ENCODE measurements at places on chromosomes 12 and 14.

GRCh38 chr14:61466905-61467280 lies 145.5 kb downstream of the PRKCH start:
- DNase-seq: no peak

- no peak for DNase-seq
Observed at GRCh38 chr12:121871467-121871866, 12.8 kb upstream of the HPD start.

DNA sequence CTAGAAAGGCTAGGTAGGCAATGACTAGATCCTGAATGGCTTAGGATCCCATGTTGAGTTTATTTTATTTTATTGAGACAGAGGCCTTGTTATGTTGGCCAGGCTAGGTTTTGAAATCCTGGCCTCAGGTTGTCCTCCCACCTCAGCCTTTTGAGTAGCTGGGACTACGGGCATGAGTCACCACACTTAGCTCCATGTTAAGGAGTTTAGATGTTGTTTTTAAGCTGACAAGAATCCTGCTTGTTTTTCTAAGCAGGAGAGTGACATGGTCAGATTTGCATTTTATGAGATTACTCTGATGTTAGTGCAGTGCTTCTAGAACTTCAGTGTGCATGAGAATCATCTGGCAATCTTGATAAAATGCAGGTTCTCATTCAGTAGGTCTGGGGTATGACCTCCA lies 14.5 kb downstream of the CCDC198 start:
- no peak for DNase-seq

DNA sequence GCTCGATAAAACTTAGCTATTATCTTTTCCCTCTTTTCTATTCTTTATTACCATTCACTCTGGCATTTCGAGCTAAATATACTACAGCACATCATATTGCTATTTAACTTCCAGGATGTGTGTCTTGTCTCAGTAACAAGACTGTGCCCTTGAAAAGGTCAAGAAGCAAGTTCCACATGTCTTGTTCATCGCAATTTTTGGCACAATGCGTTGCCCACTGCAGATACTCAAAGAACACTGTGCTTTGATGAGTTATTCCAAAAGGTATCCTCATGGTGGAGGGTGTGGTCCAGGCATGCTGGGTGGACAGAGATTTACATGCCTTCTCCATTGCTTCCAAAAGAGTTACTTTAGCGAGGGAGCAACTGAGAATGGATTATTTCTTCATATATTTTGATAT lies 6.6 kb downstream of the E2F7 start:
- no peak for DNase-seq

DNA sequence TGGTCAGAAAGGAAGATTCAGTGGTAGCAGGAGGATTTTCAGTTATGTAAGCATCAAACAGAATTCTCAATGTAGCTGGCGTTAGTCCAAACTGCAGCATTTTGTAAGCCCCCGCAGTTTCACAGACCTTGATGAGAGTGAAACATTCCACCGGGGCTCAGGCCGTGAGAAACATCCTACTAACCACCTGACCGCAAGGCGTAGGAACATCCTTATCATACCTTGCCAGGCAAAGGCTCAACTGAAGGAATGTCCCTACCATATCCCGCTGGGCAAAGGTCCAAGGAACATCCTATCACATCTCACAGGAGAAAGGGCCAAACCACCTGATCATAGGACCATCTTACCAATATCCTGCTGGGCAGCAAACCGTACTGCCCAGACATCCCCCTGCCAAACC lies 624.8 kb upstream of the TMEM132C start:
- DNase-seq: no peak

DNA sequence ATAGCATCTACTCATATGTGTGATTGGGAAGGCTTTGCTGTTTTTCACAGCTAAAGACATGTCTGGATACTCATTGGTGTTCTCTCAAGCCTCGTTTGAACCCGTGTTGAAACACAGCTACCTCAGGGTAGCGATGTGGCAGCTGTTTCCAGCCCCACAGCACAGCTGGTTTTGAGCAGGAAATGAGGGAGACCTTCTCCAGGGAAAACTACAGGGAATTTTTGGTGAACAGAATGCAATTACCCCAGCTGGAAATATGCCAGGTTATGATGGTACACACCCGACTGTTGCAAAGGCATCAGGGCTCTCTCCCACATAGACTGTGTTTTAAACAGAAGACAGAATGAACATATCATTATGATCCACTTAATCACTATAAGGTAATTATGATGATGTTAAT lies 828.9 kb downstream of the VRK1 start:
- DNase-seq: no peak

DNA sequence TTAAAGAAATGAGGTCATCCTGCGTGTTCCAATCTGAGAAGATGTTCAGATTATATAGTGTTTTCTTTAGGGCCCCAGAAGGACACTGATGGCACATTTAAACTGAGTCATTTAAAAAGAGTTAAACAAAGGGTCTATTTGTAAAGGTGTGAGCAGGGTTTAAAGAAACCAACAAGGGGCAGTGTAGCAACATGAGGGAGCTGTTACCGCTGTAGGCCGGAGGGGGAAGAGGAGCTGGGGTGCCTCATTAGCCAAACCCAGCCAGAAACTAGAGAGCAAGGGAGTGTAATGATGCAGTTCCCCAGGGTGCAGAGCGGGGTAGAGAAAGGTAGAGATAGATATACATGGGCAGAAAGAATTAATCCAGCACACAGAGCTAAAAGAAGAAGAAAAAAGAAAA lies 160.4 kb downstream of the TBX5 start:
- no peak for DNase-seq

Measured in stimulated activated CD8-positive, alpha-beta memory T cell treated with anti-CD3 and anti-CD28 coated beads, Interleukin-4, amount 100 ng/mL, for 4 hours (primary cell).